Ovary (tissue), 10 donors: ENCODE measurements at places on chromosomes 12 and 14. TPM values are rescaled to one million over a fixed set of nuclear protein-coding genes. Genes with fewer than 3 reads are reported as not detected.

- H3K27ac ChIP-seq, result no peak overlapping the region
- DNase-seq, result no peak
- no peaks in the 10 kb centered on the region for H3K36me3 ChIP-seq
- H3K4me1 ChIP-seq, result no peaks in the 10 kb centered on the region
These were observed 80.3 kb downstream of the SRGAP1 start for GRCh38 chr12:63924781-63925180.

Gene NFATC4
- 152 TPM for total RNA-seq

Gene FAM234B
- 5.3 TPM for total RNA-seq

Gene TGFB3
- total RNA-seq, result 5.7 TPM

Gene BCL2L14
- total RNA-seq, result 0.11 TPM

- H3K4me3 ChIP-seq, result no peak overlapping the region
- H3K4me1 ChIP-seq, result no peaks in the 10 kb centered on the region
- no peaks in the 10 kb centered on the region for H3K27me3 ChIP-seq
- no peak for DNase-seq
- H3K36me3 ChIP-seq, result no peaks in the 10 kb centered on the region
These were observed 30.1 kb downstream of the NPC2 start for GRCh38 chr14:74462993-74463392.

Gene CYP46A1
- 3.1 TPM for total RNA-seq

- H3K4me1 ChIP-seq, result no peaks in the 10 kb centered on the region
- H3K4me3 ChIP-seq, result no peak overlapping the region
- H3K27ac ChIP-seq, result no peak overlapping the region
These were observed 17.7 kb downstream of the TBK1 start for GRCh38 chr12:64469455-64470142.

Gene MYH6
- 0.07 TPM for total RNA-seq

Gene CRIP1
- 4.0 TPM for total RNA-seq

- no peaks in the 10 kb centered on the region for H3K36me3 ChIP-seq
- no peaks in the 10 kb centered on the region for H3K4me1 ChIP-seq
- no peak overlapping the region for H3K27ac ChIP-seq
- H3K27me3 ChIP-seq, result no peaks in the 10 kb centered on the region
These were observed 1188.2 kb upstream of the TMEM132C start for GRCh38 chr12:127078577-127079350.
